ENCODE measurements at places on chromosomes 3 and 15.

DNA sequence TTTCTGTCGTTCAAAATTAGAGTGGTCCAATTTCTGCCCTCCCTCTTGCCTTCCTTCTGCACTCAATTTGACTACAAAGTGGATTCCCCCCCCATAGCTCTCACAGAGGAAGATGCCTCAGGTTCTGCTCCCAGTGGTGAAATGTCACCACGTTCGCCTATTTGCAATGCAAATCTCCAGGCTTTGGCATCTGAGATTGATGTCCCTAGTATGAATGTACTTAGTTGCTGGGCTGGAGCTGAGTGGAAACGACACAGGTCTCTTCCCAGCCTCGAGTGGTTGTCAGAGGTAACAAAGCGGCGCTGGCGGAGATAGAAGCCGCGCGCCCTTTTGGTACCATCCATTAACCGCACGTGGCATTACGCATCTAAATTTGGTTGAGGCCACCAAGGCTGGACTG lies 860.1 kb downstream of the MCTP2 start:
- no peak for DNase-seq

GRCh38 chr15:84035399-84035766 lies 200.2 kb upstream of the GOLGA6L4 start:
- DNase-seq: no peak

GRCh38 chr3:173889596-173889995 lies 492.1 kb downstream of the NLGN1 start:
- DNase-seq: no peak

- DNase-seq: no peak
Observed at GRCh38 chr3:124752051-124752450, 21.8 kb downstream of the UMPS start.

DNA sequence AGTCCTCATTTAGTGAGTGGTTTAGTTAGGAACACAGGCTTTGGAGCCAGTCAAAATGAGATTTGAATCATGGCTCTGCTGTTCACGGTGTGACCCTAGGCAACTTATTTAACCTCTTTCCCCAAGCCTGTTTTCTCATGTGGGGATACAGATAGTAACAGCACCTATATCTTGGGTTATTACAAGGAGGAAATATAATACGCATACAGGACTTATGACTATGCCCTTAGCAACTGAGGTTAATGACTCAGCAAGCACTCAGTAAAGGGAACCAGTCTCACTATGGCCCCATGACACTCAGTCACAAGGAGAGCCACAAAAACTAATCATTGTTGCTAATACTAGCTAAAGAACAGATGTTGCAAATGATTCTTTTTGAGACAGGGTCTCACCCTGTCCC lies 45.9 kb downstream of the SUMF1 start:
- DNase-seq: no peak

GRCh38 chr3:125374501-125374995 lies 577 bp downstream of the ZNF148 start:
- no peak for DNase-seq

GRCh38 chr15:31004220-31004733 lies 12.8 kb upstream of the MTMR10 start:
- DNase-seq: no peak

- DNase-seq: no peak
Observed at GRCh38 chr3:128573160-128573559, 77.5 kb downstream of the RPN1 start.

- no peak for DNase-seq
Observed at GRCh38 chr15:62035256-62035924, 24.9 kb downstream of the VPS13C start.

GRCh38 chr3:175057401-175057800 lies 198.3 kb downstream of the NAALADL2 start:
- no peak for DNase-seq

GRCh38 chr3:194387926-194388418 lies 11.1 kb downstream of the GP5 start:
- no peak for DNase-seq

GRCh38 chr15:56798639-56799038 lies 65.3 kb upstream of the ZNF280D start:
- no peak for DNase-seq

- no peak for DNase-seq
Observed at GRCh38 chr3:134485075-134485717, 589 bp downstream of the ANAPC13 start.

- no peak for DNase-seq
Observed at GRCh38 chr15:88166082-88166993, 90.2 kb downstream of the NTRK3 start.

DNA sequence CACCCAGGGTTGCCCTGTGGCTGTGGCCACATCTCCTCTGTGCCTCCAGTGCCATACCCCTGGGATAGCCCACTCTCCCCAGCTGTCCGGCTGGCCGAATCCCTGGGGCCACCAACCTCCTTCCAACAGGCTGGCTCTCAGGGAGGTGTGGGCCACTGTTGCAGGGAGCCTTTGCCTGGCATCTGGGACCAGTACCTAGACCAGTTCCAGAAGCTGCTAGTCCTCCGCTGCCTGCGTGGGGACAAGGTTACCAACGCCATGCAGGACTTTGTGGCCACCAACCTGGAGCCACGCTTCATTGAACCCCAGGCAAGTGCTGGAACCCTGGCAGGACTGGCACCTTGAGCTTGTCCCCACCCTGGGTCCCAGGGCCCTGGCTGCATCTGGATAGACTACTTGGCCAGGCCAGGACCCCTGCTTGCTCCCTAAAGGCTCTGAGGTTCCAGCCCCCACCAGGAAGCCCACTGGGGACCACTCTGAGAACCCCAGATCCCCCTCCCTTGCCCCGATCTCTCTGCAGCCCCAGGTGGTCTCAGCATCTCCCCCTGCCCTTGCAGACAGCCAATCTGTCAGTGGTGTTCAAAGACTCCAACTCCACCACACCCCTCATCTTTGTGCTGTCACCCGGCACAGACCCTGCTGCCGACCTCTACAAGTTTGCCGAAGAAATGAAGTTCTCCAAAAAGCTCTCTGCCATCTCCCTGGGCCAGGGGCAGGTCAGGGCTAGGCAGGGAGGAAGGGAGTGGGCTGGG lies 50.0 kb downstream of the SEMA3G start:
- no peak for DNase-seq

DNA sequence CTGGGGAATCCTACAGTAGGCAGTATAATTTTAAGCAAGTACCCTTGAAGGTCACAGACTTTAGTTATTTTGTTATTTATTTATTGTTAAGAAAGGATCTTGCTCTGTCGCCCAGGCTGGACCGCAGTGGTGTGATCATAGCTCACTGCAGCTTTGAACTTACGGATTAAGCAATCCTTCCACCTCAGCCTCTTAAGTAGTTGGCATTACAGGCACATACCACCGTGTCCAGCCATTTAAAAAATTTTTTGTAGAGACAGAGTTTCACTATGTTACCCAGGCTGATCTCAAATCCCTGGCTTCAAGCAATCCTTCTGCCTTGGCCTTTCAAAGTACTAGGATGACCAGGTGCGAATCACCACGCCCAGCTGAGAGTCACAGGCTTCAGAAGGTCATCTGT lies 22.1 kb upstream of the SH3BP5 start:
- DNase-seq: no peak

DNA sequence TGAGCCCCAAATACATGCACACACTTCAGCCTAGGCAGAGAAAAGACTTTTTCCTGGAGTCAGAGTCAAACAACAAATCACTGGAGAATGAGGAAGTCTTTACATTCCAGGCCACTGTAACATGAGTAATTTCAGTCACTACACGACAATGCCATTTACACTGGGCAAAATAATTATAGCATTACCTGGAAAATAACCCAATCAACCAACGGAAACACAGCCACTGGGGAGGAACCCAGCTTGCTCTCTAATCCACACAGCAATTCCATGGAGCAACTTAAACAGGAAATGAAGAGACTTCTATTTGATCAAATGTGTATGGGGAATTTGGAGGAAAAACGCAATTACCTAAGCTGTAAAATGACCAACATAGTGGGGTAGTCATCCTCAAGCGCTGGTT lies 15.2 kb downstream of the FSTL1 start:
- DNase-seq: no peak

- no peak for DNase-seq
Observed at GRCh38 chr3:59680919-59681318, 631.1 kb upstream of the CFAP20DC start.

GRCh38 chr3:24264748-24265158 lies 229.9 kb downstream of the THRB start:
- DNase-seq: no peak

- no peak for DNase-seq
Observed at GRCh38 chr3:61537366-61537765, 24.0 kb upstream of the PTPRG start.

- no peak for DNase-seq
Observed at GRCh38 chr3:64861684-64862083, 173.9 kb upstream of the ADAMTS9 start.

- DNase-seq: no peak
Observed at GRCh38 chr3:1534252-1534651, 441.4 kb downstream of the CNTN6 start.

DNA sequence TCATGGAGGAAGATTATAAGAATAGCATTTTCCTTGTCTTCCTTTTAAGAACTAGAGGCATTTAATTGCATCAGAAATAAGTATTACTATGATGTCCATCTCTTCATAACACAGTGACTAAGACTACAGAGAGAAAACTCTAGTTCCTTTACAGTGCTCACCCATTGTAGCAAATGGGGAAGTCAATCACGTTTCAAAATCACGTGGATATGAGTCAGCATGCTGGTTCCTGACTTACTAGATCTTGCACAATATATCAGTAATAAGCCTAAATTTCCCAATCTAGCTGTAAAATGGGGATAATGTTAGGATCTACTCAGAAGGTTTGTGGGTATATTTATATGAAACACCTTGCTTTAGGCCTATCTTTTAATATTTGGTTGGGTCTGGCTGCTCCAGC lies 254.8 kb upstream of the EOMES start:
- DNase-seq: peak; percentile 1

DNA sequence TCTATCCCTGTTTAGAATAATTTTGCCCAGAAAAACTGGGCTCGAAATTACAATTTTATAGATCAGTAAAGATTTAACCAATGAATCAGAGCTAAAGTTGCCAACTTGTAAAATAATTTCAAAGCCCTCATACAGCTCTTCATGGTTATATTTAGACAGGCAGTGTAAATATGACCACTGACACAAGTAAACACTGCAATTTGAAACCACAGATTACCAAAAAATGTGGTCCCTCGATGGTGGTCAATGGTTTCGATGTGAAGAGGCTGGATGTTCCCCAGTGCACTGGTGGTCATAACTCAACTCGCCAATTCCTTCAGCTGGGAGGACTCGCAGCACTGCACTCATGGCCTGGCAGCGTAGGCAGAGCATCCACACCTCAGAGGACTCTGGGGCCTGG lies 28.6 kb downstream of the LRTM1 start:
- DNase-seq: no peak

GRCh38 chr3:30804984-30805383 lies 89.5 kb downstream of the GADL1 start:
- DNase-seq: no peak

DNA sequence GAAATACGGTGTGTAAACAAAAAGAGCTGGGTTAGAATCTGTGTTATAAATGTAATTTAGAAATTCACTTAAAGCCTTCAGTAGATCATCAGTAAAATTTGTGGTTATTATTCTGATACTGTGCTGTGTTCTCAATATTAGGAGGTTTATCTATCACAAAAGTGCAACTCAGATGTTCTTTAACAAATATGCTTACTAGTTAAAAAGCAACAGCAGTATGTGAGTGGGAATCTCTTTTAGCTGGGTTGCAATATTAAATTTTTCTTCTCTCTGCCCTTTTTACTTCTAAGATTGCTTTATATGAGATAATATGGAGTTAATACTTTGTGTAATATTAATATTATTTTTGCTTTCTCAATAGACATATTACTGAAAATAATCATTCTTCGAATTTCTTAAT lies 53.4 kb downstream of the CHD2 start:
- no peak for DNase-seq

GRCh38 chr3:149706905-149707304 lies 45.4 kb downstream of the COMMD2 start:
- no peak for DNase-seq
